ENCODE measurements at places on chromosomes 1 and 21.

GRCh38 chr1:68314151-68314780, 81.9 kb upstream of the WLS start:
- DNase-seq: no peak

- no peak for DNase-seq
Observed at GRCh38 chr1:33152685-33153432, 29.0 kb downstream of the TRIM62 start.

- no peak for DNase-seq
Observed at GRCh38 chr1:226634611-226635246, 86.2 kb downstream of the STUM start.

GRCh38 chr1:202664083-202664482, 46.2 kb downstream of the SYT2 start:
- no peak for DNase-seq

GRCh38 chr1:119108988-119109387, 31.5 kb downstream of the WARS2 start:
- no peak for DNase-seq

DNA sequence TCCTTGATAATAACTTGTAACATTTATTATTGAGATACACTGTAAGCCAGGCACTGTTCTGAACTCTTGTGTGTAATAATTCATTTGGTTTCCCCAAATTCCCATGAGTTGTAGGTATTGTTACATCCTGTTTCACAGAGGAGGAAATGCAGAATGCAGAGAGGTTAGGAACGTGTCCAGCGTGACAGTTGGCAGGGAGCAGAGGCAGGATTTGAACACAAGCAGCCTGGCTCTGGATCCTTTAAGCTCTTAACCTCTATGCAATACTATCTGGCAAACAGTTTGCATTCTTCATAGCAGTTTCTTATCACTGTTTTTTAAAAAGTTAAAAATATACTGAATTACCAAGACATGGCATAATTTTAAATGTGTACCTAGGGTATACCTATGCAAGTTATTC, 30.5 kb downstream of the EEIG2 start:
- no peak for DNase-seq

GRCh38 chr1:24236789-24237371, 49.8 kb upstream of the IFNLR1 start:
- peak; percentile 86 for DNase-seq

DNA sequence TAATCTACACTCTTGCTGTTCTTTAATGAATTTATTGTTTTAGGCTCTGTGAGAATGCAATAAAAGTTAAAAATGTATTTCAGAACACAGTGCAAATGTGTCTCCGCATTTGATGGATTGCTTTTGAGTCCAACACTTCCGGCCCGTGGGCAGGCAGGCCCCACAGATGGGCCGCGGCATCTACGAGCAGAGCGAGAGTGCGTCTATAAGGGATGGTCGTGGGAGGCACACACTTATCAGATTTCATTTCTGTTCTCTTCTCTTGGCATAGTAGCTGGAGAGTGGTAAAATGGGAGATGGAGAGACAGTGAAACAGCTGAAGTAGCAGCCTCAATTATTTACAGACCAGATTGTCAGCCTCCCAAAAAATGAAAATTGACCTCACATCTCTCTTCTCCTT, 134.2 kb downstream of the NAV1 start:
- no peak for DNase-seq

DNA sequence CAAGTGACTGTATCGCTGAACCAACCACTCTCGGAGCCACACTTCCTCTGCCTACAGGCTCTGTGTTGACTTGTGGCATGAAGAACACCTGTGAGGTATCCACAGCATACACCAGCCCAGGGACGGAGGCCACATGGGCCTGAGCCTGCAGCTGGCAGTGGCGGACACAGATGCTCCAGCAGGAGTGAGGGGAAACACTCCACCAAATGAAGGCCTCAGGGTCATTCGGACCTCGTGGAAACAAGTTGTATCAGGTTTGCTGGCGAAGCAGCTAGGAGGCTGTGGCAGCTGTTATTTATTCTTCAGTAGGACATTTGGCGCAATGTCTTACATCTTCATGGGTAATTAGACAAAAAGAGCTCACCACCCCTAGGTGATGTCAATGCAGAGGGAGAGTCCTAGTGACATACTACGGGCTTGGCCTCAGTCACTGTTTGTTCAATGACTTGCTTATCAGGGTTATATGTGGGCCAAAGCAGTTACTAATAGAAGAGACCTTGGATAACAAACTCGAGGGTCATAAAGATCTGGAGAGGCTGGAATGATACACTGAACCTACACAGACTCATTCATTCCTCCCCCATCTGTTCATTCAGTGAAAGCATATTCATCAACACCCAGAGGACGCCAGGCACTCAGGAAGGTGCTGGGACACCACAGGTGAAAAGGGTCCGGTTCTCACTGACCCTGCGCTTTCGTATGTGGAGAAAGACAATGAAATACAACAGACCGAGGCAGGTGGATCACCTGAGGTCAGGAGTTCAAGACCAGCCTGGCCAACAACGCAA, 11.6 kb upstream of the ETS2 start:
- DNase-seq: no peak

DNA sequence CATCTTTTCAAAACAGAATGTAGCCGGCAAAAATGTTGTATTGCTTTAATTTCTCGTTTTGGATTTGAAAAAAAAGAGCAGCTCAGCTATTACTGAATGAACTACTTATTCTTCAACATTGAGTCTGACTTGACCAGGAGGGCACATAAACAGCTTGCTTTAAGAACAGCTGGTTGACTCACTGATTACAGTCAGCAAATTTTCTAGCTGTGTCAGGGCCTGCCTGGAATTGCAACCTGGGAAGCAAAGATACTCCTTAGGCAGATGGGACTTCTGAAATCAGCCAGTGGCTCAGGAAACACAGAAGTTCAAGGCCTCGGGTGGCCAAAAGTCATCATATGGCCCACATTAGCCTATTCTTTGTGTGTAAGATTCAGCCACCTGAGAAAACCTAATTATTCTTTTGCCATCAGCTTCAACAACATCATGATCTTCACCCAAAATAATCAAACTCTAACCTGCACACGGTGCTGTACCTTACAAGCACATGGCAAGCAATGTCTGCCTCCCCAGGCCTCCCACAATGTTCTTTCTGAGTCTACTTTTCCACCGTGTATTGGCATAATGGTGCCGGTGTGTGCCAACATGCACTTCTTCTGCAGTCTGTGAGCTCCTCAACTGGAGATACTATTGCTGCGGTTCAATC, 307.2 kb downstream of the HHIPL2 start:
- peak; percentile 26 for DNase-seq

GRCh38 chr1:118123116-118123839, 61.8 kb downstream of the SPAG17 start:
- no peak for DNase-seq

DNA sequence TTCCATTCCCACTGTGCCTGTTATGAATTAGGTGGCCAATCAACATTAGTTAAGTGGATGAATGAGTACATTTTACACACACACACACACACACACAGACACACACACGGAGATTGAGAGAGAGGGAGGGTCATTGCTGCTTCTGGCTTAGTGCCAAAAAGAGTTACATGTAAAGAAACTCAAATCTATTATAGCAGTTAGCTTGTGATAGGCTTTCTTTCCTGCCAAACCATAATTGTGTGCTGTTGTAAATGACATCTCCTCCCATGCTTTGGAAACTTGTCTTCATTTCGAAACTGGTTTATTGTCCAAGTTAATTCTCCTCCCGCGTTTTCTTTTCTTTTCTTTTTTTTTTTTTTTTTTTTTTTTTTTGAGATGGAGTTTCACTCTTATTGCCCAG, 1.4 kb upstream of the MT1HL1 start:
- no peak for DNase-seq

- no peak for DNase-seq
Observed at GRCh38 chr1:89837036-89837481, 16.2 kb downstream of the LRRC8D start.

- DNase-seq: no peak
Observed at GRCh38 chr1:248793592-248793991, 32.1 kb downstream of the SH3BP5L start.

- DNase-seq: no peak
Observed at GRCh38 chr1:168088511-168089325, 48.0 kb downstream of the GPR161 start.

DNA sequence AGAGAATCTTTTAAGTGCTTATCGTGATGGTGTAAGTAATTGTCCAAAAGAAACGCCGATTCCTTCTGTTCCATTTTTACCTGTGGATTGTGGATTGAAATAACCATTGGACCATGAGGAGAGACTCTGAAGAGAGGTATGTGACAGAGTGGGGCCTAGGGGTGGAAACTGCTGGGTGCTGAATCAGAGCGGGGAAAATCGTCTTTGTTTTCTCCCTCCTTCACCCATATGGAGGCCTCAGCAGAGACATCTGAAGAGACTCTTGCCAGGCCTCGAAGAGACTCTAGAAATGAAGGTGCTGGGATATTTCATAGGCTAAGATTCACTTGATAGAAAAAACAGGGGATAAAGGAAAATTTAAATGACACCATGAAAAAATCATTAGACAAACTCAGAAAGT, 1327.0 kb downstream of the BRINP3 start:
- no peak for DNase-seq

DNA sequence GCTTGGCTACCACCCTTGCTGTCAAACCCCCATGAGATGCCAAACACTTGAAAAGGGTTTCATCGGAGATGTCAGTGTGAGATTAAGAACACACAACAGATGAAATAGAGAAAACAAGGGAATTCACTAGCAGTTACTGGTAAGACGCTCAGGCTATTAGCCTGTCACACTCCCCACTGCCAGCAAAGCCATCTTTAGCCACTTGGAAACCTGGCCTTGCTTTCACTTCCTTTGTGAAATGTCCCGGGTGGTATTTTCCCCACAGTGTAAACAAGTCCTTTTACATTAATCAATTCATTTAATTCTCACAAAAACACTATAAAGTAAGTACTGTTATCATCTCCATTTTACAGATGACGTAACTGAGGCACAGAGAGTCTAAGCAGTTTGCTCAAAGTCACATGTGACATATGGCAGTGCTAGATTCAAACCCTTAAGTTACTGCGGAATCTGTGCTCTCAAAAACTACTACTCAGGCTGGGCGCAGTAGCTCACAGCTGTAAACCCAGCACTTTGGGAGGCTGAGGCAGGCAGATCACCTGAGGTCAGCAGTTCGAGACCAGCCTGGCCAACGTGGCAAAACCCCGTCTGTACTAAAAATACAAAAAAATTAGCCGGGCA, 32.7 kb upstream of the KHDRBS1 start:
- no peak for DNase-seq

- no peak for DNase-seq
Observed at GRCh38 chr1:194535369-194535768, 1349.0 kb upstream of the B3GALT2 start.

DNA sequence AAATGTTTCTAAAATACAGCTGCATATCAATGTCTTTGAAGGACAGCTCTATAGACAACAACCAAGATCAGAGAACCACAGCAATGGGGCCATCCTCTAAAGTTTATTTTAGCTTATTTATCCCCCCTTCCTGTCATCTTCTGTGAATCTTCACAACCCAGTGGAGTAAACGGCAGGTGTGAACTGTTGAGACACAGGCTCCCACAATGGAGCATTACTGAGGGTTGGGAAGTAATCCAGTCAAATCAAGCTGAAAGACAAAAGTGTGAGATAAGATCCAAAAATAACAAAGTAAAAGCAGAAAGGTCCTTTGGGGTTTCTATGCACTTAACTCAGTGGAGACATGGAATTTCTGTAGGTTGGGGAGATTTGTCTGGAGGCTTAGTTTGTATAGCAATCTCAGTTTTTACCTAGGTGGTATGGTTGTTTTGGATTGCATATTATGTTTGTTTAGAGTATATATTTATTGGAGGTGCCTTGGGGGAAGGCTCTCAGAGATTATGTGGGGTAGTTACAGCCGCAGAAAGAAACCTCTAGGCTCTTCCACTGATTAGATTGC, 286.9 kb upstream of the ADGRL2 start:
- no peak for DNase-seq

DNA sequence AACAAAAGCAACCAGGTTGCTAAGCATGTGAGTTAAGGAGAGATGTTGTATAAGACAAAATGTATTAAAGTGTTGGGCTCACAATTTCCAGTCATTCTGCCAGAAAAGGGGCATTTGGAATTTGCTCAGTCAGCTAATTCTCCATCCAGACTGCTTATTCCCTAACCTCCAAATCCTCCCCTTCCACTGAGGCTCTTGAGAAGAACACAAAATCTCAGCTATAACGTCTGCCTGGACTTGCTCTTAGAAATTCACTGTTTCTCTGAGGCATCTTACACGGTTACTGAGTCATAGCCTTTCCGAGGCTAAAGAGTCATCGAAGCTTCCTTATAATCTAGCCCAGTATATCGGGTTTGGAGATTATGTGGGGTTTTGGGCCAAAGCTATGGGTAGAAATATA, 548.2 kb upstream of the ADGRL4 start:
- DNase-seq: no peak

- DNase-seq: no peak
Observed at GRCh38 chr1:3891329-3891865, 8.7 kb downstream of the C1orf174 start.

DNA sequence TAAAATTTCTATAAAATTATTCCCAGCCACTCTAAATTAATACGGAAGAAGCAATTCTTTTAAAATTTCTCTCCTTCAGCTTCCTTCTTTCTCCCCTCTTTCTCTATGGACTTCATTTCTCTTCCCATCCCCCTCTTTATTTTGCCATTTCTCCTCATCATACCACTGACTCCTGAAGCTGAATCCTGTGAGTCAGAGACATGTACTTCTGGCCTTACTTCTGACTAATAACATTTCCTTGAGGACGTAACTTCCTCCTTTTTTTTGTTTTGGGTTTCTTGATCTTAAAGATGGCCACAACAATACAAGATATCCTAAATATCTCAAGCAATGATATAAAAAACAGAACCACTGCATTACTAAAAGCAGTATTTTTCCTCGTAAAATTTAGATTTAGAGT, 63.6 kb upstream of the DENND1B start:
- DNase-seq: peak; percentile 82

DNA sequence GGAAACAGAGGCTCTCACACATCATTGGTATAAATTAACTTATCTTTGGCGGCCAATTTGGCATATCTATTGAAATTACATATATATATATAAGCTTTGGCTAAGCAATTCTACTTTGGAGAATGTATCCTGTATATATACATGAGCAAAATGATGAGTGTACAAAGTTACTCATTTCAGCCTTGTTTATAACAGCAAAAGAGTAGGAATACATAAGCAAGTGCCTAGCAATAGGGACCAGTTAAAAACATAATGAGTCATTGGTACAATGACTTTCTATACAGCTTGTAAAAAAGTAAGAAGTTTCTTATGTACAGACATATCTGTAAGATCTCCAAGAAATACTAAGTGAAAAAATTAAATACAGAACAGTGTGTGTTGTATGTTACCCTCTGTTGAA, 190.8 kb downstream of the LTN1 start:
- no peak for DNase-seq

DNA sequence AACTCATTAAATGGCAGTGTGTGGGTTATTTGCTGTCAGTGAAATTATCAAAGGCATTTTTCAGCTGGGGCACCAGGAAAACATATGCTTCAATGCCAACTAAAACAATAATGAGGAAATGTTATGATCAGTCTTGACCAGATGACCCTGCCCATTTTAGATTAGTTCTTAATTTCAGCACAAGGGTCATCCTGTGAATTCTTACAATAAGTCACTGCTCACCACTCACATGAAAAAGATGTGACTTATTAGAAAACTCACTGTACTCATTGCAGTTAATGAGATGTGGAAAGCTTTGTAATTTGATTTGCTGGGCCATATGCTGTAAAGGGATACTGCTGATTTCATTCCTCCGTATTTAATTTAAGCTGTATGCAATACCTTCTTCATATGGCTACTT, 178.5 kb upstream of the LMO4 start:
- no peak for DNase-seq

All from RWPE1 (cell line).